Mammary epithelial cell (primary cell): ENCODE measurements at places on chromosomes 7 and 10. TPM values are rescaled to one million over a fixed set of nuclear protein-coding genes. Genes with fewer than 3 reads are reported as not detected.

DNA sequence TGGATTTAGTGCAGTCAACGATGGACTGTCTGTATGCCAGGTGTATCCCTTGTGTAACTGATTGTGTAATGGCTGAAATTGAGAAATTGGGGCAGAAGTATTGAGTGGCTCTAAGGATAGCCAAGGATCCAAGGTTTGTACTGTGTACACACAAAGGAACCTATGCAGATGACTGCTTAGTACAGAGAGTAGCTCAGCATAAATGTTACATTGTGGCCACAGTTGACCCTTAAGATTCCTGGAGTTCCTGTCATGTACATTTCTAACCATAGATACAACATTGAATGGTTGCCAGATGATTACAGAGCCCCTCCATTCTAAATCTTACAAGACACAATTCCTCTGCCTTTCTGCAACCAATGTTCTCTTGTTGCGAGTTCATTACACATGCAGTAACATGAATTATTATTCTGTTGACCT, 25.3 kb downstream of the CCDC126 start:
- no peak for DNase-seq

DNA sequence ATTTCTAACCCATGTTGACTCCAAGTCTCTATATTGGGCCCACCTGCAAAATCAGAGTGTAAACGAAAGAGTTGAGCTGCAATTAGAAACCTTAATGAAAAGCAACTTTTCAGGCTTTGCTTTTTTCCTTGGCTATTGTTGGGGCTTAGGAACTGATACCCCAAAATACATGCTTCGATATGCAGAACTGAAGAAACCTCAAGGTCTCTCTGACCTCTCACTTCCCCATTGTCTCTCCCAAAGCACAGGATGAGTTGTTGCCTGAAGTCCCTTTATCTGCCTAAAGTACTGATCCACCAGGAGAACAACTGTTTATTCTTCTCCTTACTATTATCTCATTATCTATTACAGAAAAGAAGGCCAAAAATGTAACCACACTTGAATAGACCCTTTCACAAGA, 666.0 kb upstream of the LRRTM3 start:
- DNase-seq: no peak

- no peak for DNase-seq
Measured at GRCh38 chr7:74291535-74291934, 2.3 kb downstream of the CLIP2 start.

The SEC61A2 gene
- total RNA-seq: 10.7 TPM

DNA sequence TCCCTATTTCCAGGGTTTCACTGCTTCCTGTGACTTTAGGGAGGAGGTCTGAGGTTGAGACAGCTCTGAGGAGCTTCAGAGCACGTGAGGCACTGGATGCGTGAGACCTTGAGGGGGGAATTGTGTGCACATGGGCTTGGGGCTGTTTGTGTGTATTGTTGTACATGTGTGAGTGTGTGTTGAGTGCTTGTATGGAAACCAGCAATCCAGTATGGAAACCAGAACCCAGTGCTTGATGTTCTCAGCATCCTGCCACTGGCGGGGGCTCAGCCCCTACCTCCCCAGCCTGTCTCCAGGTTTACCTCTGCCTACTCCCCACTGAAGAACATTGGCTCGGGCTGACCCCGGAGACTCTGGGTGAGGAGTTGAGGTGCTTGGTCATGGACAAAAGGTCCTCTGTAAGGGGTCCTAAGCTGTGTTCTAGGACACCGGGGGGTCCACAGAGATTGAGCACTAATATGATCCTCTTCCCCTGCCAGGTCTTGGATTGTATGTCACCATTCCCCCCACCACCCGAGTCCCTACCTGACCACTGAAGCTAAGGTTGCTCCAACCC, 20.8 kb downstream of the SFTPD start:
- DNase-seq: no peak

- DNase-seq: no peak
Measured at GRCh38 chr7:117810642-117811512, 62.4 kb downstream of the CTTNBP2 start.

The SFRP4 gene
- total RNA-seq: not detected in 2 replicates

DNA sequence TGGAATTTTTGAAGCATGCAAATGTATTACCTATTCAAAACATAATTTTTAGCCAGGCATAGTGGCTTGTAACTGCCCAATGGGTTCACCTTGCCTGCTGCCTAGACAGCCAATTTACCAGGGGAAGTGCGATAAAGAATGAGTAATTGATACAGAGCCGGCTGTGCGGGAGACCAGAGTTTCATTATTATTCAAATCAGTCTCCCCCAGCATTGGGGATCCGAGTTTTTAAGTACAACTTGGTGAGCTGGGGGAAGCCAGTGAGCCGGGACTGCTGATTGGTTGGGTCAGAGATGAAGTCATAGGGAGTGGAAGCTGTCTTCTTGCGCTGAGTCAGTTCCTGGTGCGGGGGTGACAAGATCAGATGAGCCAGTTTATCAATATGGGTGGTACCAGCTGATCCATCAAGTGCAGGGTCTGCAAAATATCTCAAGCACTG, 29.1 kb upstream of the NRBF2 start:
- no peak for DNase-seq

DNA sequence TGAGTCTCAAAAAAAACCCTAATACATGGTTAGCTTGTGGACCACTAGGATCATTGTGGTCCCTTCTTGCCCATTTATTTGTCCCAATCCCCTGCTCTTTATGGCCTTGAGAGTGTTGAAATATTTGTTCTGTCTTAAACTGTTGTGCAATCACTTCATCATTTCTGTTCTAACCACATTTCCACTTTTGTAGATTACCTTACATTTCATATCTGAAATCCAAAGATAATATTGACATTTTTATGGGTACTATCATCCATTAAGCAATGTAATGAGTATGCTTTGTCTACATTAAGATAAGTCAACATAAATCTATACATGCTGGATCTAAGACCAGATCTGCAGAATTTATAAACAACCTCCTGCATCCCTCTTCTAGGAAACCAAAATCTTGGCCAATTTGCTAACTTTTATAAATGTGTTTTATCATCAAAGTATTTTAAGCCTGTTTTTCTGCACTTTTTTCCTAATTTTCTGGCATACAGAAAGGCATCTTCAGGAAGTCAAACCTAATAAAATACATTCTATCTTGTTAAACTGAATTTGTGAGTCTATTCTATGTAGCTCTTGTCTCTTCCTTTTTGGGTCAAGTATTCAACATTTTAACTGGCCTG, 359.4 kb upstream of the CELF2 start:
- no peak for DNase-seq

The INHBA gene
- 71.5 and 147 TPM in 2 replicates for total RNA-seq

The RNF32 gene
- total RNA-seq: 0.96 and 2.1 TPM in 2 replicates

DNA sequence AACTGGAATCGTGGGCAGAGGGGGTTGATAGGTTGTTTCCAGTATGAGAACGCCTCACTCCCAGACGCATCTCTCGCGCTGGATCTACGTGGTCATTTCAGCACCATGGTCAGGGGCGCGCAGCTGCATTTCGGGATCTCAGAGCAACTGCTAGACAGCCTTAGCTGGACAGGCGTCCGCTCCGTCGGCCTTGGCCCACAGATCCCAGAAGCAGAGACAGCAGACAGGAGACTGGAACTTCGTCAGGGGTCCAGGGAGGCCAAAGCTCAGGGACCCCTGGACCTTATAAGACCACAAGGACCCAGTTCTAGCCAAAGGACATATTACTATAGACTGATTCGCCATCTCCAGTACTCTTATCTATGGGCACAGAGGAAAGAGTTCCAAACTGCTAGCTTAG, 5.3 kb downstream of the NEUROG3 start:
- DNase-seq: peak; percentile 44

The UCN3 gene
- not detected in 2 replicates for total RNA-seq

DNA sequence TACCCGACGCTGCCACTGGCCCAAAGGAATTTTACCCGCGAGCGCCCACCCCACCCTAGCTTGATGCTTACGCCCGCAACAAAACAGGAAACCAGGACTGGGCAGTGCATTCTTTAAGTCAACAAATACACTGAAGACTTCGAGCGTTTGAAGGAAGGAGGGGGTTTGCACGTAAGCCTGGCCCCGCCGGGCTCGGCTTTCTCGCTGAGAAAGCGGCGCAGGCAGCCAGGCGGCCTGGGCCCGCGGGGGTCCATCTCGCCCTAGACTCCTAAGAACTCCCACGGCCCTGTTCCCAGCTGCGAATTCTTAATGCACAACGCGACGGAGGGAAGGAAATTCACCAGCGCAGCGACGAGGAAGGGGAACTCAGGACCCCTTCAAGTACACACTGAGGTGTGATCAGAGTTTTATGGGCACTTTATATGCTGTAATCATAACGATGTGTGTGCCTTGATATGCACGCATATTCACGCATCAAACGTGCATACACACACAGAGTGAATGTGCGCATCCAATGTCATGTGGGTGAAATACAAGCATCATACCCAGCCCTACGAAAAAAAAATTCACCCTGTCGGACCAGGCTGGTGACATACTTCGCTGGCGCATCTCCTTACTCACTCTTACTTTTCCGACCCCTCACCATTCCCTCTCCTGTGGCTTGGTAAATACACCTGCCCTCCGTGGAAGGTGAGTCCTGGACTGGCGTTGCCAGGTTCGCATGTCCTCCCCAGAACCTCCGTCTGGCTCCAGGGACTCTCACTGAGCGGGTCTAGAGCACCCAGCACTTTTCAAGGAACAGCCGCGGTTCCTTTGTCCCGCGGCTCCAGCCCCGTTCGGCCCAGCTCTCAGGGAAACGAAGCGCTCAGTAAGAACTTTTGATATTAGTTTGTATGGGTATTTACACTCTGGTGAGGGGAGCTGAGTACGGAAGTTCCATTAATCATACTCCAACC, 5.7 kb upstream of the HOXA13 start:
- no peak for DNase-seq

- DNase-seq: no peak
Measured at GRCh38 chr7:835485-836401, 3.5 kb downstream of the SUN1 start.

The LEP gene
- total RNA-seq: not detected in 2 replicates
